ENCODE measurements at places on chromosomes 6 and 20.

DNA sequence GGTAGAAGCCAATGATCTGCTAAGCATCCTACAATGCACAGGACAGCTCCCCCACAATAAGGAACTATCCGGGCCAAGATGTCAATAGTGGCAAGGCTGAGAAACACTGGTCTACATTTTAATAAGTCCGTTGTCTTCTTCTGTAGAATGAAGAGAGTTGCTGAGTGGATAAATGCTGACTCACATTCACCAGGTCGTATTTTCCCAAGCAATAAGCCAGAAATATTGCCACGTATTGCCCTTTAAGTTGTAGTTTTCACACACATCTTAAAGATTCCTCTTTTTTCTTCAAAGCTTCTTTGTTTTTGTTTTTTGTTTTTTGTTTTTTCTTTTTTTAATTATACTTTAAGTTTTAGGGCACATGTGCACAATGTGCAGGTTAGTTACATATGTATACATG is 30.5 kb upstream of the NRN1 start:
- DNase-seq = no peak

DNA sequence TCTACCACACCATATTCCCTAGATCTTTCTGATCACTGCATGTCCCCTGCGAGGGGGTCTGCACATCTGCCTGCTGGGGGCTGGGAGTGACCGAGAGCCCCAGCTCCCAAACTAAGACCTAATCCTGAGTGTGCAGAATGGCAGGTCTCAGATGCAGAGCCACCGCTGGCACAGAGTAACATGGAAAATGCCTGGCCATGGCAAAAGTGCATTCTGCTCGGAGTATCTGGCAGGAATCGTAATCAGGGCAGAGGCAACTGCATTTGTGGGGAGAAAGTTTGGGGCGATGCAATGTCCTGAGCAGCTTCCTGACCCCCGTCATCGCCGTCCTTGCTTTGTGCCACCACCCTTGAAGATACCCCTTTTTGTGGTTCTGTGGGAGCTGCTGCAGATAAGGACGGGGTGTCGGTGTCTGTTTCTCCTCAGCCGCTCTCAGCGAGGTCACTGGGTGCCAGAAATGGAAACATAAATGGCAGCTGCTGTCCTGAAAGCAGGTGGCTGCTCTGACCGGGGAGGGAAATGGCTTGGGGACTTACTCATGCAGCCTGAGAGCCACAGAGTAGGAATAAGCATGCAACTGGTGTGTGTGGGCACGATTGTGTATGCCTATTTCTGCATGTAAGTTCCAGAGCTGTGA is 157.9 kb downstream of the LY86 start:
- DNase-seq = no peak

- no peak for DNase-seq
These were observed 27.4 kb downstream of the GLP1R start for GRCh38 chr6:39075807-39076622.

- DNase-seq = peak; percentile 22
These were observed 164.8 kb upstream of the BMP5 start for GRCh38 chr6:56040223-56040622.

DNA sequence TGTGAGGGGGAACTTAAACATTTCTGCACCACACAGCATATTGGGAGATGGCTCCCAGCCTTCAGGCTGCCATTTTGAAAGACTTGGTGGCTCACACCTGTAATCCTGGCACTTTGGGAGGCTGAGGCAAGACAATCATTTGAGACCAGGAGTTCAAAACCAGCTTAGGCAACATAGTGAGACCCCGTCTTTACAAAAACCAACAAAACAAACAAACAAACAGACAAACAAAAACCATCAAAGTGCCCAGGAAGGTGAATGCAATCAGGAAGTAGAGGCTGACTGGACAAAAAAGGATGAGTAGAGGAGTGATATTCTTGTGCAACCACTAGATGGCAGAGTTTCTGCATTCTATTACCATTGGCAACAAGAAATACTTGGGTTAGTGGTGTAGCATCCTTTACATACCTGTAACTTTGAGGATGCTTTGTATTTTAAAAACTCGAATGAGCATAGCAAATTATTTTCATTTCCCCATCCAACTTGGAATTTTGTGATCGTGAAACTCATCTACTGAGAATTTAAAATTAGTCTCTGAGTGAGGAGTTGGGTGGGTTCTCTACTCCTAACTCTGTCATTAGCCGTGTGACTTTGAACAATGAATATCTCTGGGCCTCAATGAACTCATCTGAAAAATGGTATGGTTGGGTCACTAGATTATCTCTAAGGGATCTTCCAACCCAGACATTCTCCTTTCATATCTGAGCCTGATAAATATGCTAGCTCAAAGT is 84.4 kb downstream of the CRYBG1 start:
- DNase-seq = no peak

DNA sequence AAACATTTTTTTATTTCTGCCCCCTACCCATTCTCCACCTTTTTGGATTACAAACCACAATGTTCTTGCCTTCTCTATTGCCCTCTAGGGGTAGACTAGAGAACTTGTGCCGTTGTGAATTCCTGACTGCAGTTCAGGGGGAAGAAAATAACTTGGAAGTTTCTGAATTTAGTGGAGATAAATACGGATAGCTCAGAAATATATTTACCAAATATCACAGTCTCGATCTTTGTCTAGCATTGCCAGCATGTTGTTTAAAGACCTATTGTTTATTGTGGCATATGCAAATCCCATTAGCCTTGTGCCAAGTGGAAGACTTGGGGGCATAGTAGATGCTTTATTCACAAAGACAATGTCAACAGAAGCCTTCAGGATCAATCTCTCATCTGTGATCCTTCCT is 154.1 kb upstream of the MMS22L start:
- no peak for DNase-seq

- DNase-seq = no peak
These were observed 302.8 kb downstream of the THBS2 start for GRCh38 chr6:168950858-168951214.

GRCh38 chr6:112202639-112203341 is 51.6 kb downstream of the LAMA4 start:
- no peak for DNase-seq

DNA sequence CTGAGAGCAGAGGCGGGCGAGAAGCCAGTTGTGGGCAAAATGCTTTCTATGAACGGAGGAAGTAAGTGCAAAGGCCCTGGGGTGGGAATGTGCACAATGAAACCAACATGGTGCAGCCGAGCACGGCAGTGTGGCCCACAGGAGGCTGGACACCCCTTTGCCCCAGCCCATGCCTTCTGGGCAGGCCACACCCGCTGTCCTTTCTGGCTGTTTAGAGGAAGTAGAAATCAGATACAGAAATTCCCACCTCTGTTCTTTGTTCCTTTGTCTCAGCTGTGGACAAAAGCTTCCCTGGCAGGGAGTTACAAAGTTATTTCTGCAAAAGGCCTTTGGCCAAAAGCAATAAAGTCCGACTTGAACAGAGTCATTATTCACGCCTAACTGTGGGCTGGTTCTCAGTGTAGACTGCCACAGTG is 11.9 kb downstream of the SULF2 start:
- DNase-seq = no peak

GRCh38 chr6:141491684-141492083 is 641.0 kb upstream of the GJE1 start:
- DNase-seq = no peak

GRCh38 chr20:18180815-18181214 is 43.2 kb downstream of the KAT14 start:
- DNase-seq = no peak
